Midbrain (tissue), 1 donor: ENCODE measurements at places on chromosomes 4 and X.

GRCh38 chr4:87908336-87908735 is 67.2 kb upstream of the SPP1 start:
- DNase-seq, result no peak

DNA sequence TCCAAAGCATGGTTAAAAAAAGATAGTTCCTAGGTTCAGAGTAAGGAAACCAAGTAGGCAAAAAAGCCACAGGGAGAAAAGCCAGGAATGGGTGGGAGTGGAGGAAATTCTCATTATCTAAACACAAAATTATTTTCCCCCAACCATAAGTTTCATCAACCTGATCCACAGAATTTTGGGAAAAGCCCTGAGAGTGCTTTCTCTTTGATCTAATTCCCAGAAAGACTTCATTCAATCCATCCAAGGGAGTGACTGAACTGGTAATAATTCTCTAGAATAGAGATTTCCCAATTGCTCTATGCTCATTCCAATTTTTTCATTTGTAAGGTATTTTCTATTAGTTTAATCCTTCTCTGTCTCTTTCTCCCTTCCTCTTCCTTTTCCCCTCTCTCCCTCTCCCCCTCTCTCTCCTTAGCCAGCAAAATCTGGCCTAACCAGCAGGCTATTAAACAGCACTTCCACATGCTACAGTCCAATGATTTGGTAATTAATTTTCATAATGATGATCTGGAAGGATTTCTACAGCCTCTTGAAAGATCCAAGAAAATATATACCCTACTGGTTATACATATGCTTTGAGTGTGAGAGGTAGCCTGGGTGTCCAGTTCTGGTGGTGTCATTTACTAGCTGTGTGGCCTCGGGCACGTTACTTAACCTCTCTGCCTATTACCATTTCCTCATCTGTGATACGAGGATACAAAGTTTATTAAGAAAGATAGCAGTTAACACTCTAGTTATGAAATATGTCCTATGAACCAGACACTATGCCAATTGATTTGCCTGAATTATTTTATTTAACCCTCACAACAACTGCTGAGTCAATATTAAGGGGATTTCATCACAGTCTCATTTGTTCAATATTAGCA is 251.5 kb upstream of the RASGEF1B start:
- no peak for DNase-seq

- DNase-seq, result no peak
These were observed 263.6 kb upstream of the CTSO start for GRCh38 chr4:156217236-156217635.

DNA sequence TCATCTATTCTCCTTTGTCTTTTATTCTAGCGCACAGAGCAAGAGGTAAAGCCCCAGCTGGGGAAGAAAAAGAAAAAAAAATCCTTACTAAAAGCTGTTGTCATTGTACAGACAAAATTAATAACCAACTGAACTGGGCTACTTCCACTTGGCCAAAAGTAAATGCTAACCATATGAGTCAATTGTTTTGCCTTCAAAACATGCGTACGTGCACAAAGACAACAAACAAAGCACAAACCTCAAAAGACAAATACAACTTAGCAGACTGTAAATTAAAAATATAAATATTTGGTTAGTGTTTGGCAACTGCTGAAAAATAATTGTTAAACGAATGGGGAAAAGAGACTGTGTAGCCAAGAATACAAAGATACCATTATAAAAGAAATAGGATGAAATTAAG is 5.9 kb downstream of the EDA2R start:
- DNase-seq, result no peak

- DNase-seq, result no peak
These were observed 21.9 kb downstream of the NSG1 start for GRCh38 chr4:4408576-4409335.

DNA sequence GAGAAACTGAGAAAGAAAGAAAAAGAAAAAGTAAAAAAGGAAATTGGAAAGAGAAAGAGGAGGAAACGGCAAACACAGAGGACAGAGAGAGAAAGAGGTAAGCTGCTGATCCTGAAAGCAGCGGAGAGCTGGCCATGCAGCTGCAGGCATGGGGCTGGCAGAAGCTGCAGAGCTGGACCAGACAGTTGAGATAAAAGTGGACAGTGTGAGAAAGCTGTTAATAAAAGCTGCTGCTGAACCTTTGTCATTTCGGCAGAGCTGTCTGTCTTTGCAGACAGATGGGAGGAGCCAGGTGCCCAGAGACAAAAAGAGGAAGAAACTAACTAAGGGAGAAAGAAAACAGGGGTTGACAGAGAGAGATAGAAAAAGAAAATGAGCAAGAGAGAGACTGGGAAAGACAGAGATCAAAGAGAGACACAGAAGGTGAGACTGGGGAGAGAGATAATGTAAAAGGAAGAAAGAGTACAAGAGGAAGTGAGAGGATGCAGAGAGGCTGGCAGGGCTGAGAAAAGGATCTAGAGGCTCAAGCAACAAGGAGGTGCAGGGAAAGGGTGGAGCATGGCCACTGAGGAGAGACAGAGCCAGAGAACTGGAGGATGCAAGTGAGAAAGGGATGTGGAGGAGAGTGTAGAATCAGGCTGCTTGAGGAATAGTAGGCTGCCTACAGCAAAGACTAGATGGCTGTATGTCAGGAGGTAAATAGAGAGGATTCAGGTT is 376.8 kb upstream of the FGF16 start:
- DNase-seq, result no peak

DNA sequence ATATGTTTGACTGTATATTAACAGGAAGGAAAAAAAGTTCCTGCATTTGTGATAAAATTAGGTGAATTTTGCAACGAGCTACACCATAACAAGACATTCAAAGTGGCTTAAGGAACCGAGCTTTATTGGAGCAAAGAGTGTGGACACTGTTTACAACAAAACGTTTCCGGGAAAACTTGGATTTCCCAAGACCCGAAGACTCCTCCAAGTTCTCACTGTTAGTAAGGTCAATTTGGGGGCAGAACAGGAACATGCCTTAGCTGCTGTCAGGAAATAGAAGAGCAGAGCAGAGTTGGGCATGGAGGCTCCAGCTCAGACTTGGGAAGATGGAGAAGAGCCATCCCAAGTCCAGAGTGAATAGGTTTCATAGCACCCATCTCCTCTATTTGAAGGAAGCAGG is 16.5 kb downstream of the ADH6 start:
- DNase-seq, result no peak

GRCh38 chr4:68581383-68582338 is 5.5 kb upstream of the UGT2B17 start:
- DNase-seq, result no peak

DNA sequence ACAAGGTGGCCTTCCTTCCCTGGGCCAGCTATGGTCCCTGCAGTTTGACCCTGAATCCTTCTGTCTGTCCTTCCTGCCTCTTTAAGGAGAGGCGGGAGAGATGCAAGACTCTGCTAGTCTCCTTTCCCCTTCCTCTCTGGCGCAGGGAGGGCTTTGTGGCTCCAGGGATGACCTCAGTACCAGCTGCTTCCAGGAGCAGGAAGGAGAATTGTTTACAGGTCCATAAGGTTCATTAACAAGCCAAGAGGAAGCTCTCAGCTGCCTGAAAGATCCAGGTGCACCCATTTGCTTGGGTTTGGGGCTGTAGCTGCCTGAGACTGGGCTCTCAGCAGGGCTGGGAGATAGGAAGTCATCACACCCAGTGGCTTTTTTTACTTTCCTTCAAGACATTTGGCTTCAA is 4.0 kb upstream of the FATE1 start:
- no peak for DNase-seq

GRCh38 chr4:137530176-137530575 is 2.1 kb downstream of the PCDH18 start:
- DNase-seq, result no peak

- no peak for DNase-seq
These were observed 74.8 kb upstream of the SLIT2 start for GRCh38 chr4:20176881-20177280.

GRCh38 chrX:140917354-140918115 is 84.9 kb upstream of the SPANXB1 start:
- DNase-seq, result no peak

DNA sequence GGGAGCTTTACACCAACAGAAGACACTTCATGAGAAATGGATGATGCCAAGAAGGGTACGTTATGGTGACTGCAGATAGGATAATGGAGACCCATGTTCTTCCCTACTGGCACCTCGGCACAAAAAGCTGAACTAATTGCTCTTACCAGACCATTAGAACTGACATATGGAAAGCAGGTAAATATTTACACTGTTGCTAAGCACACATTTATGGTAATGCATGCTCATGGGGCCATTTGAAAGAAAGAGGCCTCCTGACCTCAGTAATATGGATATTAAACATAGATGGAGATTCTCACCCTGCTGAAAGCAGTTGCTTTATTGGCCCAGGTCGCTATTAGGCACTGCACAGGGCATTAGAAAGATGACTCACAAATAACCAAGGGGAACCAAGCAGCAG is 1759.6 kb downstream of the C4orf33 start:
- no peak for DNase-seq

DNA sequence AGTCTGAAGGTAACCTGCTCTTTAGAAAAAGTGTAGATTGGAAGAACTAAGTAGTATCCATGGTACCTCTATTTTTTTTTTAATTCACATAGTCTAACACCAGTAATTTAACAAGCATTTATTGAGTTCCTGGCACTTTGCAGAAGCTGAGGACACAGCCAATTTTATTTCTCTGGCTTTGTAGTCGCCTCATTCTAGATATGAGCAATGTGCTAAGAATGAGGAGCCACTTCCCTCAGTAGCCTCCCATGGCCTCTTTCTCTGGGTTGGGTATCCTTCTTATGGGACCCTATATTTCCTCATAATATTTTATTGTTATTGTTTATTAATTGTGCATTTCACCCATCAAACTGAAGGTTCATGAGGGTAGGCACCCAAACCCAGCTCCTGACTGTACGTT is 67.6 kb downstream of the ENPEP start:
- DNase-seq, result no peak

DNA sequence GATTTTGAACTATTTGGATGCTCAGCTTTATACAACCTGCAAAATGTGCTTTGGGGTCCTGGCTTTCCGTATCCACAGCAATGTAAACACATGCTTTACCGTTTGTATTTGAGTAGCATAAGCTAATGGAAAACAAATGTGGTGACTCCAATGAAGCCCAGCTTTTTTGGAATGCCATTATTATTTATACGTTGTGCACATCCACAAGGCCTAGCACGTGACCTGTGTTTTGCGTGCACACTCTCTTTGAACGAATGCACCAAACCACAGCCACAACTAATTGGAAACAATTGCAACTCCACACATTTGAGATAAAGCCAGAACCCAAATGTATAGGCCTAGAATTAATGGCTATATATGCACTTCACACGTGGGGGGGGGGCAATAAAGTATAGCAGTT is 189.5 kb upstream of the GPC4 start:
- DNase-seq, result no peak
